AG10803 (cell line): ENCODE measurements at places on chromosomes 4 and X.

DNA sequence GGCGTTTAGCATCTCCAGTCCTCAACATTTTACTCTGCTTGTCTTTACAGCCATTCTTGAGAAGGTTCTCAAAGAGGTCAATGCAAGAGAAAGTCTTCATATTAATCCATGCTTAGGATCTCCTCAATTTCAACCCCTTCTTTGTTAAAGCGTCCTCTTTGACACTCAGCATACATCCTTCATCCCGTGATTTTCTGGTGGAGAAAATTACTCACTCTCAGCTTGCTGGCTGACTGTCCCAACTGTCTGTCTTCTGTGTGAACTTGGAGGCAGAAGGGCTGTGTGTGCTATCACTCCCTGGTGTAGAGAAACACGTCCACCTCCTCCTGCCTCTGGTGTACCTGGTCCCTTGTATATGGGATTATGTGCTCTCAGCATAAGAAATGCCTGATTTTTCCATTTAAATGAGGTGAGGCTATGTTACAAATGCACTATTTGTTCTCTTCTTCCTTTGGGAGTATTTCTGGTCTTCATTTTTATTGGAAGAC is 57.8 kb downstream of the GALNT7 start:
- DNase-seq: no peak

DNA sequence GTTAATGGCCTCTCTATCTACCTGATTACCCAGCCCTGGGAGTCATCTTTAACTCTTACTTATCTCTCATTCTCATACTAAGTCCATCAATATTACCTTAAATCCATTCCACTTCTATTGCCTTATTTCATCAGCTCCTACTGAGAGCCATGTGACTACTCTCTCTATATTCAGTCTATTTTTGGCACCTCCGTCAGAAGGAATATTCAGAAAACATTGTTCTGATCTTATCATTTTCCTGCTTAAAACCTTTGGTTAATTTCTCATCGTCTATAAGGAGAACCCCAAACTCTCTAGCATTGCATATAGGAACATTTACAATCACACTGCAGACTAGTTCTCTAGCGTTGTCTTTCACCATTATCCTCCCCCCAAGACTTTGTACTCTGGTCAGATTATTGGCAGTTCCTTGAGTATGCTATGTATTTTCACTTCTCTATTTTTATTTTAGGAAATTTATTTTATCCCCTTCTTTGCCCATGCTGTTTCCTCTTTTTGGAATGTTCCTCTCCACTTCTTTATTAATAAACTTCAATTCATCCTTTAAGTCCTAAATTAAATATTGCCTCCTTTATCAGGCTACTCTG is 13.7 kb upstream of the AMMECR1 start:
- DNase-seq: no peak

GRCh38 chrX:38919202-38919601 is 117.9 kb downstream of the MID1IP1 start:
- no peak for DNase-seq

GRCh38 chr4:118850488-118851173 is 14.7 kb upstream of the SEC24D start:
- no peak for DNase-seq

GRCh38 chrX:6738518-6739470 is 203.9 kb upstream of the VCX3A start:
- DNase-seq: no peak
